ENCODE measurements at places on chromosomes 4 and X.

DNA sequence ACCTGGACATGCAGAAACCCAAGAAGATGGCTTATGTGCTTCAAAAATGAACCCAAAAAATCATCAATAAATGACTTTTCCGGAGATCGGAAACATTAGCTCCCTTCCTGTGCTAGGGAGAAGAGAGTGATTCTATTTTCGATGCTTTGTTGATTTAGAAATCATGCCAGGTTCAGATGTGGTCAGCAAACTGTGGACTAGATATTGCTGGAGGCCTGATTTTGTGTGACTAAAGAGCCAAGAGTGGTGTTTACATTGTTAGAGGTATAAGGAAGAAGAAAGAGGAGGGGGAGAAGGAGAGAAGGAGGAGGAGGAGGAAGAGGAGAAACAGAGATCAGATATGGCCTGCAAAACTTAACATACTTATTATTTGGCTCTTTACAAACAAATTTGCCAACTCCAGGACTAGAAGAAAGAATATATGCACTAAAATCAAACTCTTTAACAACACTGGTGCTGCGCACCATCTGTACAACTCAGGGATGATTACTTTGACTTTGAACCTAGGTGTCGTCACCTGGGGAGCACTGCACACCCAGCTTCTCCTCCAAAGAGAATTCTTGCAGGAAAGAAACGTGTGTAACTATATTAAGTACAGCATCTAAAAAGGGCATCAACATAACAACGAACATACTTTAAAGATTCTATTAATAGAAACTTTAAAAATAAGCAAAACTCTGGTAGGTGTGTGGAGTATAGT, 664.9 kb upstream of the LCORL start:
- no peak for DNase-seq

DNA sequence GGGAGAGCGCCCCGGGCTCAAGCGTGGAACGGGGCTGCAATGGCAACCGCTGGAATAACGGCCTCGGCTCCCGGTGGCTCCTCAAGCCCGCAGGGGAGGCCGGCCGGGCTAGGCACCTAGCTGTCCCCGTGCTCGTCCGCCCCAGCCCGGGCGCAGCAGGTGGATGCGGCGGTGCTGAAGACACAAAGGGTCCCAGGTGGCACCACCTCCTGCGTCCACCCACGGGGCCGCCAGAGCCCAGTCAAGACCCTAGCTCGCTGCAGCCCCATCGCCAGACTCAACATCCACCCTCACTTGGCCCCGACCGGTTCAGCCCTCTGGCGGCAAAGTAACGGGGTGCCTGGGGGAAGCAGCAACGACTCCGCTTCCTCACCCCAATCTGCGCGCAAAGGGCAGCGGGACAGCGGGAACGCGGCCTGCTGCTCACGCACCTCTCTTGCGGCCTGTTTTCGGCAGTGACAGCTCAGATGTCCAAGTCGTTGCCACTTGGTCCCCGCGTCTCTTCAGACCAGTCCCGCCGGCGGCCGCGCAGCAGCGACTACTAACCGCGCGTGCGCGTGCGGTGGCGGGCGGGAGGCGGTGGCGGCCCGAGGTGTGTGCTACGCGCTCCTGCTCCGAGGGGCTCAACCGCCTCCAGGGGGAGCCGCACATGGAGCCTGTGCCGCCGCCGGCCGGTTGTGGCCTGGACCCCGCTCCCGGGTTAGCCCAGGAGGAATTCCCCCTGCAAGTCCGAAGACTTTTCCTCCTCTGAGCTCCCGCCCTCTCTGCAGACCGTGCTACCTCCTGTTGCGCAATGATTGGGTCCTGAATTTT, at the start of gene CLGN:
Gene CLGN, minus strand, starts transcription at position 543 of the 813 bp plus-strand sequence. CDS start 14,570 bp downstream, outside the sequence.
- DNase-seq = peak; percentile 65

DNA sequence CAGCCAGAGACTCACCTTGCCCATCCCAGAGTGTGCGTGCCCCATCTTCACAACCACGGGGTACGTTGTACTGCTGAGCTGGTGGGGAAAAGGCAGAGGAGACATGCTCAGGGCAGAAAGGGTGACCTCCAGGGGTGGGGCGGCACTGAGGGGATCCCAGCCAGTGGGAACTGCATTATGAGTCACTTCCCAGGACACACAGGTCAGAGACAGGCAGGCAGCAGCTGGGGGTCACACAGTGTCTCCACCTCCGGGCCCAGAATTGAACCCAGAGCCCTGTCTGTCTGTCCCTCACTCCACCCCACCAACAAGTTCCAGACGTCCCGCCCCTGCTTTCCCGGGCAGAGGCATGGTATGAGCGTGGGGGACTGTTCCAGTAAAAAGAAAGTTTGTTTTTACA, 4.8 kb upstream of the TIMP1 start:
- no peak for DNase-seq

GRCh38 chrX:3780564-3780963, 67.1 kb upstream of the PRKX start:
- no peak for DNase-seq

GRCh38 chr4:15535599-15535998, 65.9 kb downstream of the CC2D2A start:
- DNase-seq = no peak

GRCh38 chrX:112759966-112760365, 80.2 kb upstream of the LHFPL1 start:
- no peak for DNase-seq

DNA sequence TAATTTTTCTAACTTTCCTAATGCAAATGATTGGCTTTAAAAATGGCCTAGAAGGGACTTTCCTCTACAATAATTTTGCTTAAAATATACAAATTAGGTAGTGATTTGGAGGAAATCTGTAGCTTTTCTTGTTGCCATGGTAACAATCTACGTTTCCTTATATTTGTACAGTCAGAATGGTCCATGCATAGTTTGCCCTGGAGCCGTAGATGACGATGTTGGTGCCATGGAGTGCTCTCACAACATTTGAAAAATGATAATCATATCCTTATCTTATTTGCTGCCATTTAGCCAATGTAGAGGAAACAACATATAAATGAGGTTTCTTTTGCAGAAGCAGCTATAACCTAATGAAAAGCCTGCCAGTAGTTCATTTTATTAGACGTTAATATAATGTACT, 89.0 kb upstream of the NMU start:
- no peak for DNase-seq

- no peak for DNase-seq
Observed at GRCh38 chr4:20217521-20217920, 34.2 kb upstream of the SLIT2 start.

- no peak for DNase-seq
Observed at GRCh38 chr4:154276496-154276895, 215.1 kb downstream of the DCHS2 start.

GRCh38 chrX:52990848-52991247, 32.5 kb upstream of the FAM156A start:
- DNase-seq = no peak

GRCh38 chr4:42151568-42152506, 618 bp downstream of the BEND4 start:
- peak; percentile 33 for DNase-seq

DNA sequence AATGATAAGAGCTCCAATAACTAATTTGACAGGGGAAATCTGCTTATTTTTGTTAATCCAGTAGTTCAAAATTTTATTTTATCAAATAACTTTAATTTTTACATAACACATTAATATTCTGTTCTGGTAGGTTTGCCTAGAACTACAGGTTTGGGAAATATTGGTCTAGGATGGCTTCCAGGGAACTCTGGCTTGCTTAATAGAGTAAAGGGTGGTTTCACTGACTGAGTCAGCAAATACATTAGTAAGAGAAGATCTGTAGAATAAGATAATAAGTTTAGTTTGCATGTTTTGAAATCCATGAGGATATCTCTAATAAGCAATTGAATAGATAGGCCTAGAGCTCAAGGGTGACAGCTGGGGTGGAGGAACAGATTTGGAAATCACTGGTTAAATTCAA, 500.7 kb downstream of the ZNF674 start:
- DNase-seq = no peak

DNA sequence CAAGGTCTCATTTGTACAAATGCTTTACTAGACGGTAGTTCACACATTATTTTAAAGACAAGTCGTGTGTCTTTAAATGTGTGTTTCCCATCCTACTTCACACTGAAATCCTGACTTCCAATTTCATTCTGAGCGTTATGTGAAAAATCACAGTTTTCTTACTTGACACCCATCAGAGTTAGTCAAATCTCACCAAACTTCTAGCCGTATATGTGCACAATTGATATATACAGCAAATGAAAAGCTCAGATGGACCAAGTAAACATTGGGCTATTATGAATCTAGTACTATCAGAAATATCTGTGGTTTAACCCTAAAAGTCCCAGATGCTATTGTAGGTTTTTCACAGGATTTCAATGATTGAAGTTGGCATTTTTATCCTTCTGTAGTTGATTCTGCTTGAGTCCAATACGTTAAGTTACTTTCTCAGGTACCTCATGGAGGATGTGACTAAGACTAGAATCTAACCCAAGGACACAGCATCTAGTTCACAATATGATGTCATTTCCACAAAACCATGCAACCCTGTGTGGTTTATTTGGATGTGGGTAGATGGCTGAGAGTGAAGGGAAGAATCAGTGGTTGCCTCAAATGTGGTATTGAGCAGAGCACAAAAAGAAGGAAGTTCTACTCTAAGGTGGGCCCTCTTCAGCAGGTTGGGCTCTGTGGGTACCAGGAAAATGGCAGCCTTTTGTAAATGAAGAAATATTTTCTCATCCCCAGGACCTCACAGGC, 22.1 kb upstream of the TRIM60 start:
- no peak for DNase-seq

DNA sequence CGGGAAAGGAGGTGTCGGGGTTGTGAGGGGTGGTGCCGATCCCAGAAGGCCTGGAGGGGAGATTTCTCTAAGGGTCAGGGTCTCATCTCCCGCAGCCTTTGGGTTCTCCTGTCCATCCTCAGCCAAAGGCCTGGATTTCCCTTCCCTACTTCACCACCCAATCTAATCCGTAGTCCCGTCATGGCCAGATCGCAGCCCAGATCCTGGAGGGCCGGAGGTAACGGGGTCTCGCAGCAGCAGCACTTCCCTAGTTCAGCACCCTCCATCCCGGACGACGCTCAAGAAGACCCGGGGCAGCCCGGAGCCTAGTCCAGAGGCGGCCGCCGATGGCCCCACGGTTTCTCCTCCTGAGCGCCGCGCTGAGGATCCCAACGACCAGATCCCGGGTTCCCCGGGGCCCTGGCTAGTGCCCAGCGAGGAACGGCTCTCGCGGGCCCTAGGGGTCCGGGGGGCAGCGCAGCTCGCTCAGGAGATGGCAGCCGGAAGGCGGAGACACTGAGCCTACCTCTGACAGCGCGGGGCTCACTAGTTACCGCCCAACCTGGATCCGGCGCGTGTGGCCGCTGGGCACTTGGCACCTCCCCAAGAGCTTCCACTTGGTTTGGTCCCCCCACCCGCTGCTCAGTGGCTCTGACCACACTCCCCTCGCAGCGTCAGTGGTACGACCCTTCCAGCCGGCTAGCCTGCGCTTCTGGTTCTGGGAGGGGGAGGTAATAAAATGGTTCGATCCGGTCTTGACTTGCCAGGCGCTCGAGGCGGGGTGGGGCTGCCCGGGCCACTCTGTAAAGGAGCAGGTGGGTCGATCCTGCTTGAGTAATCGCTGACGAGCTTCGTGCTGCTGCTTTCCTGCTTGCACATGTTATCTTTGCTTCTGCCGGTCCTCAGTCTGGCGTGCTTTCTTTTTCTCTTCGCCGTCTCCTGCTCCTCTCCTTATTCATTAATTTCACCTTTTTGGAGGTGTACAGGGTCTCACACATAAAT, 3.6 kb downstream of the MAGIX start:
- peak; percentile 84 for DNase-seq

GRCh38 chr4:35025152-35025834, 1219.0 kb downstream of the ARAP2 start:
- no peak for DNase-seq

GRCh38 chrX:110097920-110098319, 95.0 kb downstream of the TMEM164 start:
- no peak for DNase-seq

DNA sequence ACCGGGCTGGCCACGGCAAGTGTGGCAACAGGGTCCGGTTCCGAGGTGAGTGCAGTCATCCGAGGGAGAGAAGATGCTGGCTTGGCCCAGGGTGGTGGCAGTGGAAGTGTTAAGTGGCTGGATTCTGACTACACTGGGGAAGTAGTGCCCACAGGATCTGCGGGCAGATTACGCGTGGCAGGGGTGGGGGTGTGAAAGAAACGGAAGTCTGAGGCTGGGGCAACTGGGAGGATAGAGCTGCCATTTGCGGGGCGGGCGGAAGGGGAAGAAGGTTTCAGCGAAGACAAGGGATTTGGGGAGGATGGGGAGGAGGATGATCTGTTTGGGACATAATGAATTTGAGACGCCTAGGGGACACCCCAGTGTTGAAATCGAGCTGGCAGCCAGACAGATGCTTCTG, 5.3 kb downstream of the RS1 start:
- DNase-seq = no peak

GRCh38 chr4:99811850-99812249, 4.8 kb upstream of the DAPP1 start:
- peak; percentile 65 for DNase-seq

- DNase-seq = no peak
Observed at GRCh38 chrX:72381439-72382201, 75.9 kb upstream of the CITED1 start.

DNA sequence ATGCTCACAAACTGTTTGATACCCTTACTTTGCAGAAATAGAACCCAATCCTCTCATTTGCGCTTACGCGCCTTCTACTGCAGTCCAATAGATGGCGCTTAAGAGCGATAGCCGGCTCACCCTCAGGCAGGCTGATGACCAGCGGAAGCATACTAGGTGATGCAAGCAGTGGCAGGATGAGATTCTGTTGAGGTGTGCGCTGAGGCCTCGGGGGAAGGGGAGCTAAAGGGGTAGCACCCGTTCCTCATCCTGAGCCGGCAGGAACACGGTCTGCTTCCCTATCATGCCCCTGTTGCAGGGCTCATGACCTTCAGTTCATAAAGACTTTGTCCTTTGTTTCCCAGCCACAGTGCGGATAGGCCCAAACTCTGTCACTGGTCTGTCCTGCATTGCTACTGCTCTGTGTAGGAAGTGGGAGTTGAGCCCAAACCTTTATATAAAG, 628.9 kb downstream of the TLL1 start:
- DNase-seq = peak; percentile 6

DNA sequence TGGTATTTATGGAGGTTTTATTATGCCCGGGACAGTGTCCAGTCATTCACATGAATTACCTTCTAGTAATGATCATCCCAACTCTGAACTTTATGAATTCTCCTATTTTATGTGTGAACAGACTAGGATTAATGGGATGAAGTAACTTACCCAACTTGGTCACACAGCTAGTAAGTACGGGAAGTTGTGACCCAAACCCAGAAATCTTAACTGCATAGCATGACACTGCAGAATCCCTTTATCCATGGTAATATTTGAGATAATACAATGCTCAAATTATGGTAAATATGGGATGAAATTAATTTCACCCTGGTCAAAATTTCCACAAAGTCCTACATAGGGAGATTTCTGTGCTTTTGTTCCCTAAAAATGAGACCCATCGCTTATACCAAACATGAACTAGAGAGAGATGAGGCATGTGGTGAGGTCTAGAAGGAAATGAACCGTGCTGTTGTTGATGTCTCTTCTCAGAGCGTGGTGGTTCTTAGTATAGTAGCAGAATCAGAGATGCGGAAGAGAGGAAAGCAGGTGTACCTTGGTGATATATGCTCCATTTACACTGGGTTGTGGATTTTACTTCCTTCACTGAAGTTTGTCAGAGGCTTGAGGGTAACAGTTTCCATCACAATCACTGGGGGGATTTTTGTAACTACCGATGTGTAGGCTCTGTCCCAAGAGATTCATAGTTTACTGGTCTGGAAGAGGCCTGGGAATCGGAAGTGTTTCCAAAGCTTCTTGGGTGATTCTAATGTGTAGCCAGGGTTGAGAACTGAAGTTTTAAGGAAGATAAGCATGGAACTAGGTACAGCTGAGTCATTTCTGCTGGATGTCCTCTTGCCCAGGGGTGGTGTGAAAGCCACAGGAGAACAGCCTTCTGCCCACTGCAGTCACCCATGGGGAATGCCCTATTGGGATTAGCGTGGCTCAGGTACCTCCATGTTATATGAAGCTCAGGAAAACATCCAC, 30.2 kb upstream of the FAM9C start:
- DNase-seq = no peak

Measured in activated CD4-positive, alpha-beta T cell treated with anti-CD3 and anti-CD28 coated beads for 48 hours (primary cell).